ENCODE measurements at places on chromosomes 6 and 20. TPM values are rescaled to one million over a fixed set of nuclear protein-coding genes. Genes with fewer than 3 reads are reported as not detected.

GRCh38 chr20:58714340-58714922 is 21.8 kb downstream of the NPEPL1 start:
- no peak for DNase-seq

DNA sequence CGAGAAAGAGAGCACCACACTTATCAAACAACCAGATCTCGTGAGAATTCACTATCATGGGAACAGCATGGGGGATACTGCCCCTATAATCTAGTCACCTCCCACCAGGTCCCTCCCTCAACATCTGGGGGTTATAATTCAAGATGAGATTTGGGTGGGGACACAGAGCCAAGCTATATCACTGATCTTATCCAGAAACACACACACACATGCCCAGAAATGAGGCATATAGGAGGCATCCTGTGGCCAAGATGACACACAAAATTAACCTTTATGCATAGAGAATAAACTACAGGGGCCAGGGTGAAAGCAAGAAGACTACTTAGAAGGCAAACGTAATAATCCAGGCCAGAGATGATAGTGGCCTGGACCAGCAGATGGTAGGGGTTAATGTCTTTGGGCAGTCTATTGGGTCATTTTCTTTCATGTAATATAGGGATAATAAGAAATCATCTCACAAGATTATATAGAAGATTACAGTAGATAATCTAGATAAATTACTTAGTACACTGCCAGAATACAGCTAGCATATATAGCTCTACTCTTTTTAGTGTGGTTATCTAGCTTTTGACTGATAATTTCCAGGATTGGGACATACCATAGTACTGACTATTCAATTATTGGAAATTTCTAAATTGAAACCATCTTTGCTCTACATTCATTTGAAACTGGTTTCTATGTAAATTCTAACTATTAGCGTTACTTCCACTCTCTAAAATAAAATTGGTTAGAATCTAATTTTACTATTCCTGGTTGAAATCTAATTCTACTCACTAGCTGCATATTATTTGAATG is 20.0 kb downstream of the RNF144B start:
- no peak for DNase-seq

GRCh38 chr6:4608361-4609115 is 167.7 kb upstream of the CDYL start:
- no peak for DNase-seq

OR2H1 gene
- total RNA-seq = not detected

- DNase-seq = peak; percentile 41
These were observed 50.7 kb downstream of the MRPL14 start for GRCh38 chr6:44076356-44077213.

IFNGR1 gene
- 29.4 TPM for total RNA-seq

DNA sequence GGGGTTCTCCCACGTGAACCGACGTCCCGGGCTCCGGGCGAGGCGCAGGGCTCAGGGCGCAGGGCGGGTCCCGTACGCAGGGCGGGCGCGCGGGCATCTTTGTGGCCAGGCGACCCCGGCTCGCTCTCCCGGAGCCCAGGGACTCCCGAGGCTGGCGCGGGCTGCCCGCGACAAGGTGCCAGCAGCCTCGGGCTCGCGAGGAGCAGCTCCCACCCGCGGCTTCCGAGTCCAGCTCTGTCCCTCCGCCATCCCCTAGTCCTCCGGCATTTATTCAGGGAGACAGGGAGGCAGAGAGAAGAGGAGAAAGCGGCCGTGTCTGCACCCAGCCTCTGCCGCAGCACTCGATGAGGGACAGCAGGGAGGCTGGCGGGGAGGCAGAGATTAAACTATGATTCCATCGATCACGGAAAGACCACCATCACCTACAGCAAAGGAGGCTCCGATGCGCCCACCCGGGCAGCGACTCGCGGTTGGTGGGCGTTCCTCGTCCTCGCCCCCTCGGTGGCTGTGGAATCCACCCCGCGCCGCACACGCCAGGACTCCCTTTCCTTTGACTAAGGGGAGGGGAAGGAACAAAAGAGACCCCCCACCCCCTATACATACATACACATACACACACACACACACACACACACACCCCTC is 1.1 kb downstream of the RGS17 start:
- peak; percentile 38 for DNase-seq

NKAPL gene
- total RNA-seq = 1.6 TPM

DNA sequence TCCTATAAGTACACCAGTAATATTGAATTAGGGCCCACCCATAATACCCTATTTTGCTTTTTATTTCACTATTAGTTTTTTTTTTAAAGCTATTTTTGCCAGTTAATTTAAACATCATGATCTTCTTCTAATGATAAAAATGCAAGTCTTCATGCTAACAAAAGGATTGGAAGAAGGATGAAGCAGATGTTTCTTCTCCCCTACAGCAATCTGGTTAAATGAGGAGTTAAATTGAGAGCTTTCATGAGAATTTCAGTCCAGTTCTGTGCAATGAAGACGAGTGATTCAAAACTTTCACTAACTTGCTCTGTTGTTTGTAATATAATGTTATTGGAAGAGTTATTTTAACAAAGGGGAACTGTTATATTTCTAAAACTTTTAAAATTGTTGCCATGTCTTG is 3.4 kb downstream of the HMGN4 start:
- no peak for DNase-seq

- no peak for DNase-seq
These were observed 10.1 kb upstream of the PYGB start for GRCh38 chr20:25237610-25238318.

DNPH1 gene
- 29.2 TPM for total RNA-seq

DNA sequence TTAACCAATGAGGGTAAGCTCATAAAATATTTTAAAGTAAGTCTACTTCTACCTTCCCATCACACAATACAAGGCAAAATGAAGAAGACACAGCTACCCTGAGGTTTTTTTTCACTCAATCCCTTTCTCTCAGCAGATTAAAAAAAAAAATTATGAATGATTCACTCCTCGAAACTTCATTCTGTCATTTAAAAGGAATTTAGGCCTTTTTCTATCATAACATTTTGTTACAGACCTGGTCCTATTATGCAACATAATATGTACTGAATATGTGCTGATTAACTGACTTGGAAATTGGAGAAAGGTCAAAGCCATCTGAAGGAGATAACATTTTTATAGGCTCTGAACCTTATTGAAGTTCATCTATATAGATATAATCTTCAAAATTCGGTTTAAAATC is 45.5 kb downstream of the PRL start:
- no peak for DNase-seq

- DNase-seq = no peak
These were observed 208.3 kb downstream of the LY86 start for GRCh38 chr6:6796818-6797217.

- DNase-seq = no peak
These were observed 8.5 kb downstream of the RBM38 start for GRCh38 chr20:57399587-57400155.

VIP gene
- total RNA-seq = not detected

NR2E1 gene
- not detected for total RNA-seq

TSHZ2 gene
- 0.49 TPM for total RNA-seq

DNA sequence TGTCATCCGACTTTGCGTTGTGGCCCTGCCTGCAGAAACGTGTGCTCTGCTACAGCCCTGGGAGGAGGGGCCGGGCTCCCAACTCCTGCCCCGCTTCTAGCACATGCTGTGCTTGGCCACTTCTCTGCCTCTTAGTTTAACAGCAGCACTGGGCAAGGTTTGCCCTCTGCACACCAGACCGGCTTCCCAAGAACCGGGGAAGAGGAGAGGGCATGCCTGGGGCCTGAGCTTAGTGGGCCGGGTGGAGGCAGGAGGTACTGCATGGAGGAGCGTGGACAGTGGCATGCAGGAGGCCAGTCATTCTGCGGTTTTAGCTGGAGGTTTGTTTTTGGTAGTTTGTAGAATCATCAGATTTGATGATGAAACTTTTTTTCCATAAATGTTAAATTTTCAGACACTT is 45.5 kb downstream of the CEP43 start:
- peak; percentile 48 for DNase-seq

TDRD6 gene
- 0.14 TPM for total RNA-seq

DNA sequence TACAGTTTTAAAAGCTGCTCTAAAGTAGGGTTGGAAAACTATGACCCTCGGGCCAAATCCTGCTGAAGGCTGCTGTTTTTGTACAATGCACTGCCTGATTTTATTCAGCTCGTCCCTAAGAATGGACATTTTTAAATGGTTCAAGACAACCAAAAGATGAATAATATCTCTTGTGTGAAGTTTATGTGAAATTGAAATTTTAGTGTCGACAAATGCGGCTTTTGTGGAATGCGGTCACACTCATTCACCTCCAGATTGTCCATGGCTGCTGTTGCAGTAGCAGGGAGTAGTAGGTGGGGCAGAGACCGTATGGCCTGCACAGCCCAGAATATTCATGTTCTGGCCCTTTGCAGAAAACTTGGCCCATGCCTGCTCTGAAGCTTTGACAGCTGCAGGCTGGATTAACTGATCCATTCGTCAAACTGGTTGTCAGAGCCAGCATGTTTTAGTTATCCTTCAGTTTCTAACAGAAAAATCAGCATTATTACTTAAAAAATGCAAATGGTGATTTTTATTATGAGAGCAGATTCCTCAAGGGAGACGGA is 91.6 kb downstream of the PSMG4 start:
- DNase-seq = no peak

All from GM23338 (cell line).